ENCODE measurements at places on chromosomes 7 and 10. TPM values are rescaled to one million over a fixed set of nuclear protein-coding genes. Genes with fewer than 3 reads are reported as not detected.

Gene MXI1
- polyA plus RNA-seq, result 42.9 TPM

Gene SPAG6
- polyA plus RNA-seq, result not detected

Gene PGAM2
- polyA plus RNA-seq, result not detected

Gene OPN4
- polyA plus RNA-seq, result not detected

Gene SEMA3A
- polyA plus RNA-seq, result not detected

DNA sequence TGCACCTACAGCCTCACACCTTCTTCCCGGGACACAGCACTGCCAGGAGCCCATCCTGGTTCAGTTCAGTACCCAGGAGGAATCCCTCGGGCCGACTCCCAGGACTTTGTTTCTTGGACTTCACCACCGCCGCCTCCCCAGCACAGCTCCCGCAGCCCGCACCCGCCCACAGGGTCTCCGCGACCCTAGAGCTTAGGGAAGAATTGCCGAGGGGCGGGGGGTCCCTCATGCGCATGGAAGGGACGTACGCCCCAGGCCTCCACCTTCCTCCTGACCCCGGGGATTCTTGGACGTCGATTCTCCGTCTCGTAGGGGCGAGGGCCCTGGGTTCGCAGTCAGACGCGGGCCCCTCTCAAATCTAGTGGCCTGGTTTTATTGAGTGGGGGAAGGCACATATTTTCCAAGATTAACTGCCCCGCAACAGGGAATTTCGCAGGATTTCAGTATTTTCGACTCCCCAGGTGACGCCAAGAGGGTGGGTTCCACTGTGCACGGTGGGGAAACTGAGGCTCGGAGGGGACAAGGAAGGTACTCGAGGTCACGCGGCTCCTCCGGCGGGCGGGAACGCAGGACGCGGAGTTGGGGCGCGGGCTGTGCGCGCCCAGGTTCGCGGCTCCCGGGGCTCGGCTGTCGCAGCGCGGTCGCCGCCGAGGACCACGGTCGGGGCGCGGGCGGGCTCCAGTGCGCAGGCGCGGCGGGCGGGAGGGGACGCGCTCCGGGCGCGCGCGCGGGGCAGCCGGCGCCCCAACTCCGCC, at the start of gene ADCY1:
Gene ADCY1 (plus strand): TSS at position 708 of the 755 bp plus-strand sequence. CDS start 176 bp downstream, outside the sequence.
- no peak for DNase-seq

- DNase-seq, result no peak
These were observed 1.3 kb downstream of the ADAM22 start for GRCh38 chr7:87935384-87935706.

DNA sequence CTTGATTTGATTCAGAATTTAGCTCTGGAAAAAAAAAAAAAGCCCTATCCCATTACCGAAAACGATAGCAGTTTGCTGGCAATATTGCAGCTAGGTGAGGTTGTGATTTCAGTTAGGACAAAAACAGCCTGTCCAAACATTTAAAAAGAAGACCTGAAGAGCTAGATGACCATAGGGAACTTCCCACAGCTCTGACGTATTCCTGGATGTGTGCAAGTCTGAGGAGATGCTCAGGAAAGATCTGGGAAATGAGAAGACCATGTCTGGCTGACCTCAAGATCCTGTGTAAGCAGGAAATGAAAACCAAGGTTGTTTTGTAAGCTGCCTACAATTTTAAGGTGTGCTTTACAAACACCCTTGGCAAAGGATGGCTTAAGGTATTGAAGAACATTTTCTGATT, 88.7 kb downstream of the RAMP3 start:
- no peak for DNase-seq

GRCh38 chr10:112115781-112116385, 67.7 kb downstream of the GPAM start:
- no peak for DNase-seq

GRCh38 chr7:105734233-105734632, 142.2 kb downstream of the ATXN7L1 start:
- no peak for DNase-seq

DNA sequence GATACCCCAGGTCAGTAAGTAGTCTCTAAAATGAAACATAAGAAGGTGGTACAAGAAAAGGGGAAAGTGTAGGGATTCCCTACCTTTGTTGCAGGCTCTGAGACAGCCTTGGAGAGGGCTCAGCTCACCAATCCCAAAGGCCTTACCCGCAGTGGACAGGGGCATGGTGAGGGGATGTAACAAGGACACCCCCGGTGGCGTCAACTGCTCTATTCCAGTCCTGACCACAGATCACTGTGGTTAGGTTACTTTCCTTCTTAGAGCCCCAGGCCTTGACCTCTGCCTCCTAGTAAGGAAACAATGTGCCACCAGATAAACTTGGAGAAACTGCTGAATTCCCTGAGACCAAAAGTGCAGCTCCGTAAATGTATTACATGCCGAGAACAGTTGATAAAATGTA, 17.5 kb downstream of the PLXNA4 start:
- DNase-seq, result no peak

DNA sequence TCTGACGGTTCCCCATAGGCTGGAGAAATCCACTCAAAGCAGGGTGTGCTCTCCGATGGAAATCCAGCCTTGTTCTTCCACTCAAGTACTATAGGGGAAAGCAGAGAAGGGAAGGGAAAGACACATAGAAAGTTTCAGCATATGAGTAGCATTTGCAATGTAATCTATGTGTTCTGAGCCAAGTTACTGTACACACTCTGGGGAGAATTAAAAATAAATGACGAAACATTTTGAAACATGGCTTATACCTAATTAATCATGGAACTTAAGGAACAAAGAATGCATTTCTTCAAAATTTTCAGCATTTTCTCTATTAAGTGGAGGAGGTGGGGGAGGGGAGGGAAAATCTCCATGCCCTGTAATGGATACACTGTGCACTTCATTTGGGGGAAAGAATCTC, 198.1 kb upstream of the HABP2 start:
- DNase-seq, result no peak

GRCh38 chr10:63833411-63834060, 312.3 kb downstream of the REEP3 start:
- no peak for DNase-seq

- DNase-seq, result no peak
These were observed 322 bp upstream of the RAMP3 start for GRCh38 chr7:45157286-45157652.

DNA sequence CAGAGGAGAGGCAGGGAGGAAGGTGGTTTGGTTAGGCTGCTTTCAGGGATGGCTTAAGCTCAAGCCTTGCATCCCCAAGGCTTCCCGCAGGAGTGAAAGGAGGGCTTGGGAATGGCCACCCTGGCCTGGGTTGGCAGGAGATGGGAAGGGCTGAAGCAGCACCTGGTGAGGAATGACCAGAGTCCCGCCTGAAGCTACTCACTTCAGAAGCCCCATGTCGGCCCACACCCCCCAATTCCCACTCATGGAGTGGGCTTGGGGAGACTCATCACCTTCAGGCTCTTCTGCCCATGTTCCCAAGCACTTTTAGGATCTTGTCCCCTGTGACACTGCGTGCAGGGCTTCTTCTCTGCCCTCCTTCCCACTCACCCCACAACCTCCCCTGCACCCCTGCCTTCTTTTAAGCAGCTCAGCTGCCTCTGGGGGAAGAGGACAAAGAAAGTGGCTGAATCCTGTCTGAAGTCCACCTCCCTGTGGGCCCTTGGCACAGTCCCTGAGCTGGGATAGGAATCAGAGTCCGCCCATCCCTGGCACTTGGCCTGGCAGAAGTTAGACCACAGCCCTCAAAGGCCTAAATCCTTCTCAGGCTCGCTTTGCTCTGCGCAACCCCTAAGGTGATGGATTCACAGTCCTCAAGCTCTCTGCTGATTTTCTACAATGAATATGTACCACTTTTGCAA, 16.5 kb downstream of the RGR start:
- no peak for DNase-seq

DNA sequence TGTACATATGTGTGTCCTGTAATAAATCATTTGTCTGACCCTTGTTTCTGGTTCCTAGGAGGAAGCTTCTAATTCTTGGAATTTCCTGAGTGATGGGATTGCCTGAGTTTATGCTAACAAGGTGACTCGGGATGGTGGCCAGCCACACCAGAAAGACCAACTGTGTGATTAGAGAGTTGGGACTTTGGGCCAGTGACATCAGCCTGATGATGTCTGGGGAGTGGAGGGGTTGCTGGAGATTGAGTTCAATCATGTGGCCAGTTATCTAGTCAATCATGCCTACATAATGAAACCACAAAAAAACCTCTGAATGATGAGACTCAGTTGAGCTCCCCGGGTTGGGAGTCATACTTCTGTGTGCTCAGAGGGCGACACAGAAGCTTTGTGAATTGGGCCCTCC, 23.5 kb upstream of the CARD11 start:
- peak; percentile 46 for DNase-seq

GRCh38 chr10:119395280-119396007, 147.1 kb downstream of the RGS10 start:
- no peak for DNase-seq

- DNase-seq, result no peak
These were observed 177.5 kb downstream of the RELN start for GRCh38 chr7:103811997-103812396.

DNA sequence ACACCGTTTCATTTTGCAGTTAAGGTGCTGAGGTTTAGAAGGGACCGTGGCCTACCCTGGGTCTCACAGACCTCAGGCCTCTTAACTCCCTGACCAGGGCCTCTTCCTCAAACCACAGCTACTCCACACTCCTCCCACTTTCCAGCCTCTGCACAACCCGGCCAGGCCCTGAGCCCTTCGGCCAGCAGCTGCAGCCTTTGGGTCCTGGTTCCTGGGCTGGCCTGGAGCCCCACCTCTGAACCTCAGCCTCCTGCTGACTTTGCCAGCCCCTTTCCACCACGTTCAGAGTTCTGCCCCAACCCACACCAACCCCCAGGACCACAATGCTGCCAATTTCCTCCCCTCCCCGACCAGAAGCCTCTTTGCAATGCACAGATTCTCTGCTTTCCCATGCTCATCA, 84.1 kb downstream of the VOPP1 start:
- no peak for DNase-seq

DNA sequence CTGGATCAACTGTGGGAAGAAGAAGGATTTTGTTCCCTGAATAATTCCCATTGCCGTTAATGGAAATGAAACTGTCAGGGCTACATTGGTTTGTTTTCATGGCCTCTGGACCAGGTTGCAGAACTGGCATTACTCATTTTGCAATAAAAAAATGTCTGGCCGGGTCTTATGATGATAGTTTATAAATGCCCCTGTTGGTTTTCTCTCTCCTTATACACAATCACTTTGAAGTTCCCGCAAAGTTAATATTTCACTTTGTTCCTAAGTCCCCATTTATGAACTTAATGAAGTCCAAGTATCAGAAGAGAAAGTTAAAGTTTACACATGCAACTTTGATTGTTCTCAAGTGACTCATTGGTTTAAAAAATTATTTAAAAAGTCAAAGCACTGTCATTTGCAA, 150.7 kb upstream of the PRR15 start:
- no peak for DNase-seq

- DNase-seq, result no peak
These were observed 199.2 kb downstream of the JCAD start for GRCh38 chr10:29860166-29860565.
